ENCODE measurements at places on chromosomes 7 and 10.

DNA sequence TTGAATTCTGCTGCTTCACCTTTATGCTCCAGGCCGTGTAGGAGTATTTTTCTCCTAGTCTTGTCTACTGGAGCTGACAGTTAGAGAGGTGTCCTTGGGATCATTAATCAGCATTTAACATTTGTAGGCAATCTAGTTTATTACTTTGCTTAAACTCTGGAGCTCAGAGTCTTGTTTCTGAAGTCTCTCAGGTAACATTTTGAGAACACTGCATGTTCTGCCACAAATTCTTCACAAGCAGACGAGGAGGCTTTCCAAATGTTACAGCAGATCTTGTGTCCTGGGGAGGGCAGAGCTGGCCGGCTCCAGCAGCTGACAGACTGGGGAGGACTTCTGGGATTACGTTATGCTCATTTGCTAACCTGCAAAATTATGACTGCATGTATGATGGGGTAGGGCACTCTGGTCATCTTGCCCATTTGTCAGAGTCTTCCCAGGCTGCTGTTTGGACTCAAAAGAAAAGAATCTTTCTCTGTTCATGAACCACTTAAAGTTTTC, 50.5 kb downstream of the GALNT17 start:
- no peak for DNase-seq

DNA sequence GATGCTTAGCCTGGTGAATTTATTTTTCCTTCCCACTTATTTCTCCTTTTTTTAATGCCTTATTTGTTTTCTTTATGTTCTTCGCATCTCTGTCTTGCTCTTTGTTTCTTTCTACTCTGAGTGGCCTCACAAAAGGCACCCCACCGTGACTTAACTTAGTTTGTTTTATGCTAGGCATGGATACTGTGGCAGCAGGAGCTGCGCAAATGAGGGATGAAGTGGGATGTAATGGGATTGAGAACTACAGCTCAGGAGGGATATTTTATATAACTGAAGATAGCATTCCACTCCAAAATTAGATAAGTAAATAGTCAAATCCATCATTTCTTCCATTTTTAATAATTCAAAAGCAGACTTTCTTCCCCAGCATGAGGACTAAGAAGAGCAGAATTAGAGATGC, 1.7 kb upstream of the CACNA2D1 start:
- no peak for DNase-seq

DNA sequence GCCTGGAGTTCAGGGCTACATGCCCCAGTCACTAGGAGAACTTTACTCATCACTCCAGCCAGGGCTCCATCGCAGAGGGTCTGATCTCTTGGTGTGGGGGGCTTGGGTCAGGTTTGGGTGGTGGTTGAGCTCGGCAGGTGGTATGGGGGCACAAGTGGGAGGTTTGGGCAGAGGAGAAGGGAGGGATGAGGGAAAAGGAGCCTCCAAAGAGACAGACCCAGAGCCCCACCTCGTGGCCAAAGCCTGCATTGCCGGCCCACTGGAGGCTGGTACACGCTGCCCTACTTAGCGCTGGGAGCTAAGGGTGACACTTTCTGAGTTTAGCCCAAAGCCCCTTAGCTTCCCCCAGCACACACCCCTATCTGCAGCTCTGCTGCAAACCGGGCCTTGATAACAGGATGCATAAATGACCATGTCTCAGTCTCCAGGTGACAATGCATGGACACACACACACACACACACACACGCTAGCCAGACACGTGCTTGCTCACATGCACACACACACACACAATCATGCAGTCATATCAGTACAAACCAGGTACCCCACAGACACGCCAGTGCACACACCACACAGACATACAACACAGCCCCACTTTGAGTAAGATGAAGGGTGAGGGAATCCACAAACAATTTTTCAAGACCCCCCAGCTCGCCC, 14.7 kb downstream of the LZTS2 start:
- DNase-seq: peak; percentile 66

GRCh38 chr10:74047871-74048270, 50.0 kb downstream of the VCL start:
- DNase-seq: no peak

- DNase-seq: no peak
These were observed 91.3 kb upstream of the BET1 start for GRCh38 chr7:94095316-94096009.

- no peak for DNase-seq
These were observed 16.4 kb downstream of the GHRHR start for GRCh38 chr7:30980194-30980593.

DNA sequence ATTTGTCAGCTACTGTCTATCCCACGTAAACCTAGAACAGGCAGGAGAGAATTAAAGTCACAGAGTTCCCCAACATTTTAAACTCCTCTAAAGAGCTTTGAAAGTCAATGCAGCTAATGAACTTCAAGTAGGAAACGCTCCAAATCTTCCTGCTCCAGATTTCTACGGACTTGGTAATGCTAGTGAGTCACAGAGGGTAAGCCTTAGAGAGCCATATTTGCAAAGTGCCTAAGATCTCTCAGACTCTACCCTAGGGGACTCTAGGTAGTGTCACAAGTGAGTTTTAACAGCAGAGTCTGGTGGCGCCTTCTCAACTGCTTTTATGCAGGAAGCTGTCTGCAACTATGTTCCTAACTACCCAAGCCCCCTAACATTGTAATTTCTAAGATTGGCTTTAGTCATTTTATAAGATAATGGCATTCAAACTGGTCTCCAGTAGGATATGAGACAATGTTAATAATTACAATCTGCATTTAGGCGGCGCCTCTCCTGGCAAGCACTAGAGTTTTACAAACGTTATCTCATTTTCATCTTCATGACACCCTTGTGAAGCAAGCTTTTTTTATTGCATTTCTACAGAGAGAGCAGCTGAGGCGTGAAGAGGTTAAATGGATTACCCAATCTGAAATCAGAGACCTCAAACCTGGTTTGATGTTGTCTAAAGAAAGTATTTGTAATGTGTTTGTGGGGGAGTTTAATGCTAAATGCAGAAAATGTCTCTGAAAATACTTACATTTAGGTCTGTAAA, 22.0 kb upstream of the FZD1 start:
- DNase-seq: no peak

DNA sequence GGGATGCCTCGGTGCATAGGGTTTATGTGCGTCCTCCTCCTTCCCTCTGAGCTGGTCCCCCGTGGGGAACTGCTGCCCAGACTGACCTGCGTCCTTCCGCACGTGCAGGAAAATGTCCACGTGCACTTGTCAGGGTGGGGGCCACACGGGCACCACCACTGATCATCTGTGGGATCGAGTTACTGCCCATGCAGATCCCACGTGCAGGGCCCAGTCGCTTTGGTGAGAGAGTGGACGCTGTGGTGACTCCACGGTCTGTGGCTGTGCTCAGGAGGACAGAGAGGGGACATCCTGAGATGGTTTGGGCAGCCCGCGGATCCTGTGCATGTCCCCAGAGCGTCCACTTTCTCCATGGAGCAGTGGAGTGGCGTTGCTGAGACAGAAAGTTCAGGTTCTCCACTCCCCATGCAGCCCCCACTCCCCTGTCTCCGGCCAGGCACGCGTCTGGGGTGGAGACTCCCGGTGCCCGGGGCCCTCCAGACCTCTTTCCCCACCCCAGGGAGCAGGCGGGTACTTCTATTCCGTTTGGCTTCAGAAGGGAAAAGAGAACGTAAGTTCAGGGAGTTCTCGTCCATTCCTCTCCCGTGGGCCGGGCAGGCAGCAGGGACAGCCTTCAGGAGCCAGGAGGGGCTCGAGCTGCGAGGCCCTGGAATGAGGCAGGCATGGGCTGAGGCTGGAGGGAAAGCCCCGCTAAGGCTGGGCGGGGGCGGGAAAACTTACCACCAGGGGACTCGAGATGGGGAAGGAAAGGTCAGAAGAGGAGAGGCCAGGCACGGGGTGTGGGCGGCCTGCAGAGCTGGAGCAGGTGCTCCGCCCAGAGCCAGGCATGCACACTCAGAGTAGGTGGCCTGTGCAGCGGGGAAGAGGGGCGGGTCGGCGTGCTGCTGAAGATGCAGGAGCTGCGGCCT, 59.9 kb downstream of the EGFR start:
- no peak for DNase-seq

- no peak for DNase-seq
These were observed 127.9 kb downstream of the KMT2C start for GRCh38 chr7:152307902-152308301.

DNA sequence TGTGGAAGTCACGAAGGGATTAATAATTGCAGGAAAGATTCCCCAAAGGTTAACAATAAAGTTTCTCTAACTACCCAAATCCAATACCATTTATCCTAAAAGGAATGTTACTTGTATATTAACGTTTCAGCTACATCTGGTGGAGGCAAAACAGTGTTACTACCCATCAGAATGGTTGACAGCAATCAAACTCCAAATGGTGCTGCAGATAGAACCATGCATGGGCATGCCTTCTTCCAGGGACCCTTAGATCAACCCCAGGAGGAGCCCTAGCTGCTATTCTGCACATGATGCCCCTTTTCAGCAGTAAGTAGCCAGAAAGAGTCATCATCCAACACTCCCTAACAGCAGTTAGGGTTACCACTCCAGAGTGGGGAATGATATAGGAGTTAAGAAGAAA, 336.3 kb downstream of the GRID1 start:
- DNase-seq: no peak

- DNase-seq: no peak
These were observed 303.7 kb downstream of the WDR11 start for GRCh38 chr10:121154846-121155245.

DNA sequence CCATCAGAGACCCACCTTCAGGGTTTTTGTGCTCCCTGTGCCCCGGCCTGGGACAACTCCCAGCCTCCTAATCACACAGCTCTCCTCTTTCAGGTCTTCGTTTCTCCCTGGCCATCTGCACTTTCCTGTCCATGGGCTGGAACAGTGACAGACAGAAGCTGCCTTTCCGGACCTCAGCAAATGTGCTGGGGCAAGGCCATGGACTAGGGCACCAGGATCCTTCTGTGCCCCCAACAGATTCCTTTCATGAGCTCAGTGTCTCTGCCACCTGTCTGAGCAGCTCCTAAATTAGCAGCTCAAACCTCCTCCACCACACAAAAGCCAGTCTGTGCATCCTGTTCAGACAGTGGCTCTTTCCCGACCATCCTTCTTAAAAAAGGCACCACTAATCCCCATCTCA, 41.9 kb upstream of the FRMD4A start:
- no peak for DNase-seq

All from stimulated activated CD4-positive, alpha-beta T cell treated with anti-CD3 and anti-CD28 coated beads, Interleukin-15, amount 100 ng/mL, for 1 hour (primary cell).